ENCODE measurements at places on chromosomes 1 and 21.

DNA sequence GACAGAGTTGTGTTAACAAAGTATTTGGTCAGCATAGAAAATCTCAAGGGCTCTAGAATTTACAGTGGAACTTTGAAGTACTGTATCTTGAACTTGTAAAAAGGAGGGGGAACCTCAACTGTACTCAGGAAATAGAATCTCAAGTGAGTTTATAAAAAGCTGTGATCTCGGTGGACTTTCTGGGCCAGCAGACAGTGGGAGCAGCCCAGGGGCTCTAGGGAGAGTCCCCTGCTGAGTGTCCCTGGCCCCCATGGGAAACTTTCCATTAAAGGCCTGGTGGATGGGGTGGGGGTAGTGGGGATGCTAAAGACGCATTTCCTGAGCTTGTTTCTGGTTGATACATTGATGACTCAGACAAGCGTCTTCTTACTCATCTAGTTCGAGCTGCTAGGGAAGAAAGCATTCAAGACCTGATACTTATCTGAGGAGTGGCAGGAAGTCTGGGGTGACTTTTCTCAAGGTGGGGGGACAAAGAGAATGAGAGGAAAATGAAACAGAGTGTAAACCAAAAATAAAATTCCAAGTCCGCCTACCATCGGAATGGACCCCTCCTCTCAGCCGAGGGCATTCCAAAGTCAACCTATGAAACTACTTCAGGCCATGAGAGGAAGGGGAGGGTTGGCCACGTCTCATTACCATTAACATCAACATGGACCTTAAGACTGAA lies 65.5 kb downstream of the NID1 start:
- DNase-seq: no peak

DNA sequence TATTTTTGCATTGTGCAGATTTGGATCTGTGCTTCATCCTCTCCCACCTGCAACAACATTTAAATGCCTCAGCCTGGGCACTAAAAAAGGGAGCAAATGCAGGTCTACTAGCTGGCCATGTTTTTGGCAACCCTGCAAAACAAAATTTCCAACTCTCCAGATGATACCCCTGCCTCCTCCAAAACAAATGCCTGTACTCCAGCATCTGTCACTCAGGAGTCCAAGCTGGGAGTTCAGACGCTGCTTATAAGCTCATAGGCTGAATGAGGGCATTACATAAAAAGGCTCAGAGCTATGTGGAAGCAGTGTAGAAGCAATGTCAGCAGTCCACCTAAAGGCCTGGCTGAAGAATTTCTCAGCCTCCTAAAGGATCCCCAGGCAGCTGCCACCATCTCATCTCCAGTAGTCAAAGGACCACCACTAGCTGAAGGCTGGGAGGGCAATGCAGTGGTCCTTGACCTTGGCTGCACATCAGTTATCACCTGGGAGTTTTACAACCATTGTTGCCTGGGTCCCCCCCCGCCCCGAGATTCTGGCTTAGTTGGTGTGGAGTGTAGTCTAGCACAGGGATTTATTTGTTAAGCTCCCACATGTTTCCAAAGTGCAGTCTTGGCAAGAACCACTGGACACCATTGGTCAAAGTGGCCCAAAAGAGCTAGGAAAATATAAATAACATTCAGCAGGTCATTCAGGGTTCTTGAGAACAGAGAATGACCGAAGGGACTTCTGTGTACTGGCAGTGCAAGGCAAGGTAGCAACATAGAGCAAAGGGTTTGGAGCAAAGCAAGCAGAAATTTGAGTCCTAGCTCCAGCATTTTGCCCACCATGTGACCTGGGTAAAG lies 57.2 kb downstream of the ITPKB start:
- DNase-seq: no peak

GRCh38 chr1:22374001-22374400 lies 77.7 kb upstream of the ZBTB40 start:
- DNase-seq: no peak

DNA sequence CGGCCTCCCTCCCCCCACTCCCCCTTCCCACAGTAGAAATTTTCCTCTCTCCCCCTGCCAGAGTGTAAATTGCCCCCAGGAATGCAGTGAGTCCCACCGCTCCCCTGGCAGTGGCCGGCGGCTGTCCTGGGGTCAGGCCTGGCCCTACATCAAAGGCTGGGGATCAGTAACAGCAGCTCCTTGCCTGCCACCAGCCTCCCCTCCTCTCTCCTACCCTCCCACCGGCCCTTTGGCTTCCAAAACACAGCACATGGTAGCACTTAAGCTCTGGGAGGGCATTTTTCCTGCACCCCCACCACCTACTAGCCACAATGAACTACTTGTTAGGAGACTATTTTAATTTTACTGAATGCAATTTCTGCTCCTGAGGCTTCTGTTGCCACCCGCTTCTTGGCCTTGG lies 9.0 kb upstream of the COL8A2 start:
- DNase-seq: no peak

- no peak for DNase-seq
Observed at GRCh38 chr1:161398900-161399256, 31.2 kb upstream of the CFAP126 start.

DNA sequence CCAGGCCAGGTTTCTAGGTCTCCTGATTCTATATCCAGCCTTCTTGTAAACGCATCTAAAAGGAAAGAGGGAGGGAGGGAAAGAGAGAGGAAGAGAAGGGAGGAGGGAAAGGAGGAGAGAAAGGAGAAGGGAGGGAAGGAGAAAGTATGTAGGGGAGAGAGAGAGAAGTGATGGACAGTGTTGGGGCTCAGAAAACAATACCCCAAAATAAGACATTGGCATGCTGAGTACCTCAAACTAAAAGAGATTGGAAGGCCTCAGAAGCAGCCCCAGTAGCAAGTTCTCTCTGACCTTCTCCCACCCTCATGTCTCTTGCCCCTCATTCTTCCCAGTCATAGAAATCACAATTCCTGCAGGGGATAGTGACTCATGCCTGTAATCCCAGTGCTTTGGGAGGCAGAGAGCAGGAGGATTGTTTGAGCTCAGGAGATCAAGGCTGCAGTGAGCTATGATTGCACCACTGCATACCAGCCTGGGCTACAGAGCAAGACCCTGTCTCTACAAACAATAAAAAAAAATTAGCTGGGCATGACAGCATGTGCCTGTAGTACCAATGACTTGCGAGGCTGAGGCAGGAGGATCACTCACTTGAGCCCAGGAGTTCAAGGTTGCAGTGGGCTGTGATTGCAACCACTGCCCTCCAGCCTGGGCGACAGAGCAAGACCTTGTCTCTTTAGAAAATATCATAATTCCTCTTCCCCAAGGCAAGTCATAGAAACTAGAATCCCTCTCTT lies 51.2 kb downstream of the DNTTIP2 start:
- no peak for DNase-seq

GRCh38 chr1:109372281-109372680 lies 25.4 kb downstream of the SORT1 start:
- no peak for DNase-seq

GRCh38 chr21:28641731-28642130 lies 350.9 kb downstream of the LTN1 start:
- DNase-seq: no peak

DNA sequence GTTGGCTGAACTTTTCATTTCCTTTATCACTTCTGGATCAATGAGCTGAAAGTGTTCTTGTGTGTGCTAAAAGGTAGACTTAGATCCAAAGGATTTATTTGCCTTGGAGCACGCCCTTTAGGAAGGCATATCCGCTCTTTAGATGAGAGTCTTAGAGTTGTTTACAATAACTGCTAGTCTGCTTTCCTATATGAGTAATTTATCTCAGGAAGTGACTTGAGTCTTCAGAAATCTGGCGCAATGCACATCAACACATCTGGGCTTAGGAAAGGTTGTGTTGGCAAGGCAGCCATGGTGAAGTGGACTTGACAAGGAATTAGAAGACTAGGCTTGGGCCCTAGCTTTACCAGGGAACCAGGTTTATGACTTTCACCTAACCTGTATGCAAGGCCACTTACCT lies 204.1 kb upstream of the PTGFR start:
- DNase-seq: no peak

DNA sequence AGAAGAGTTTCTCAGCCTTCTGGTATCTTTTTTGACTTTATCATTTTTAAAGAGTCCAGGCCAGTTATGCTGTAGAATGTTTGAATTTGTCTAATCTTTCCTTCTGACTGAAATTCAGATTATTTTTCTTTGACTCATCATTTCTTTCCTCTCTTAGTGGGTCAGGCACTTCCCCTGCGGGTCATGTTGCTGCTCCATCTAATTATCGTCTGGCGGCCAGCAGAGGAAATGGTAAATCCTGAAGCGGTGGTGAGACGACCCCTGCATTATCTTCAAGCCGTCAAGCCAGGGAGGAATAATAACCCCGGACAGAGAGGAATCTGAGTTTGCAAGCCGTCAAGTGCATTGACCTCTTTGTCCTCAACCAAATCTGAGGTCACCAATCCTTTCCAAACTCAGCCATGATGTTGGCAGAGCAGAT lies 102.1 kb downstream of the ADSS2 start:
- no peak for DNase-seq

GRCh38 chr1:156750191-156750672 lies 1.2 kb downstream of the HDGF start:
- DNase-seq: peak; percentile 73

DNA sequence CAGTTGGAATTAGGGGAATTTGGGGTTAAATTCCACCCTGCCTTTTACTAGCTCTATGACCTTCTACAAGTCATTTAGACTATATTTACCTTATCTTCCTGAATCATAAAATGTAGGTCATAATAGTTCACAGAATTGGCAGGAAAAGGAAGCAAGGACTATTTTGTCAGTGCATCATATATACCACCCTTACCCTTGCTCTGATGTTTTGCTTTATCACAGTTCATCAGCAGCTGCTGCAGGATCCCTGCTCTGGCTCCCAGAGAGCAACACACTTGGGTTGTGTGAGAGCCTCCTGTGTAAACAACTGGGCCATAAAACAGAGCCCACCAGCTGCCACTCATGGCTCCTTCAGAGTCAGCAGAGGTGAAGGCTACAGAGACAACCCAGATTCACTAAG lies 631.6 kb upstream of the CAMK1G start:
- DNase-seq: peak; percentile 42

GRCh38 chr1:219081943-219082925 lies 91.4 kb upstream of the LYPLAL1 start:
- DNase-seq: no peak

DNA sequence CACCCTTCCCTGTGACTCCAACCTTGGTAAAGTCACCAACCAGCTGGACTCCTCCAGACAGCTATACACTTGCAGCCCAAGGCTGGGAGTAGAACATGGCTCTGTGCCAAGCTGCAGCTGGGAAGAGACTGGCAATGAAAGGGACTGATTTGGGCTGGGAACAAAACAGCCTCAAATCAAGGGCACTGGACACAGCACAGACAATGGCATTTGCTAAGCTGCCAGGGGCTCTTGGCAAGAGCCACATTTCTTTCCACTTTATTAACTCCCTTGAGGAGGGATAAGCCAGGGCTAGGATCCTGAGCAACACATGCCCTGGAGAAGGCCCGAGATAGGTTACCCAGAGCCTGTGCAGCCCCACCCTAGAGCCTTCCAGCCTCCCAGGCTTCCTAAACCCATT lies 12.0 kb downstream of the SYT11 start:
- DNase-seq: no peak

DNA sequence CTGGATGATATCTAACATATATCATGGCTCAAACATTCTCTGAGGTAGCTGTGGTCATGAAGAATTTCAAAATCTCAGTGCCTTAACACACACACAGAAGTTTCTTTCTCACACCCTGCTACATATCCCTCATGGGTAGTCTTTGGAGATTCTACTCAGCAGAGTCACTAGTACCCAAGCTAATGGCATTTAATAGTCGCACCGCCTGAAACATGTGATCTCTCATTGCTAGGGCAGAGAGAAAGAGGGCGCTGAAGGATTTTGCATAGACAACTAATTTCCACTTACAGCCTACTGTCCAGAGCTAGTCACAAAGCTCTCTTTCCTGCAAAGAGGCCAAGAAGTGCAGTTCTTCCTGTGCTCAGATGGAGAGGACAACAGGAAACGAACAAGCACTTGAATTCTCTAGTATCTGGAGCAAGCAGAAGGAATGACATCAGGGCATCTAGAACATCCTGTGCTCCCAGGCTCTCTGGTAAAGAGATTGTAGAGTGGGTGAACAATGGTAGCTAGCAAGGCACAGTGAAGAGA lies 183.4 kb upstream of the PTBP2 start:
- DNase-seq: no peak

- DNase-seq: no peak
Observed at GRCh38 chr1:150151291-150152181, 1.8 kb downstream of the PLEKHO1 start.

GRCh38 chr1:104987210-104987609 lies 1237.5 kb downstream of the AMY1C start:
- DNase-seq: no peak

DNA sequence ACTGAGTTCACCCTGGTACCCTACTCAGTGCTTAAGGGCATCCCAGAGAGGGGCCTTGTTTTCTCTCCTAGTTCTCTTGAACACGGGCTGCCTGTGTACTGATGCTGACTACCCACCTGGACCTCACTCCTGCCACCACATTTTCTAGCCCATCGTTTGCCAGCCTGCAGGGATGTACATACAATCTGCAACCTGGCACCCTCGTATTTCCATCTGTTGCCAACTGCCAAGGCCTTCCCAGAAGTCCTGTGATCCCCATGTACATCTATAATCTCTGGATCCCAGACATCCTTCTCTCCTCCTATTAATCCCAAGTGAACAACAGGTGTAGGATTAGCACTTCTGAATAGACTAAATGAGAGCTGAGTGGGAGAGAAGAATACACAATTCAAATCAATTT lies 212.0 kb downstream of the SLC45A1 start:
- no peak for DNase-seq

DNA sequence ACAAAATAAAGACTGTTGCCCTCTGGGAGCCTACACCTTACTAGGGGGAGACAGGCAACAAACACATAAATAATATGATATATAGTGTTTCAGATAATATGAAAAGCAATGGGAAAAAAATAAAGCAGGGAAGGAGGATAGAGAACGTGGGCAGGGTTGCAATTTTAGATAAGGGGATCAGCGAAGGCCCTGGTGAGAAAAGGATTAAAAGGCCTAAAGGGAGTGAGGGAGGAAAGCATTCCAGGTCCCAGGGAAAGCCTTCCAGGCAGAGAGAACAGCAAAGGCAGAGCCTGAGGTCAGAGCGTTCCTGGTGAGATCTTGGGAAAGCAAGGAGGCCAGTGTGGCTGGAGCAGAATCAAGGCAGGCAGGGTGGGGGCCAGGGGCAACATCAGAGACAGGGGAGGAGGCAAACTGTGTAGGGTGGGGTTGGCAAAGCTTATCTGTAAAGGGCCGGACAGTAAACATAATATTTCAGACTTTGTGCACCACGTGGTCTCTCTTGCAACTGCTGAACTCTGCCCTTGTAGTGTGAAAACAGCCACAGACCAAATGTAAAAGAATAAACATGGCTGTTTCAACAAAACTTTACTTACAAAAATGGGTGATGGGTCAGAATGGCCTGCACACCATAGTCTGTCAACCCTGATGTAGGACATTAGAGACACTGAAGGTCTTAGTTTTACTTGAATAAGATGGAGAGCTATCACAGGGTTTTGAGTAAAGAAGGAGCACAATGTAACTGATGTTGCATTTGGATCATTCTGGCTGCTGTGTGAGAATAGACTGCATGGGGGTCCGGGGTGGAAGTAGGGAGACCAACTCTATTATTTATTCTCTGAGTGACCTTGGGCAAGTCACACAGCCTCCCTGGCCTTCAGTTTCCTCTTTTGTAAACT lies 13.3 kb upstream of the CPT2 start:
- DNase-seq: peak; percentile 88
